Activated CD4-positive, alpha-beta memory T cell treated with anti-CD3 and anti-CD28 coated beads for 36 hours (primary cell): ENCODE measurements at places on chromosomes 12 and 14. TPM values are rescaled to one million over a fixed set of nuclear protein-coding genes. Genes with fewer than 3 reads are reported as not detected.

GRCh38 chr14:20734430-20734806, 11.3 kb upstream of the EDDM3A start:
- H3K36me3 ChIP-seq, result no peaks in the 10 kb centered on the region
- H3K27ac ChIP-seq, result no peak overlapping the region
- H3K27me3 ChIP-seq, result peaks cover 5% of the 10 kb centered on the region
- H3K4me3 ChIP-seq, result no peak overlapping the region
- H3K4me1 ChIP-seq, result no peaks in the 10 kb centered on the region
- no peak for DNase-seq

DNA sequence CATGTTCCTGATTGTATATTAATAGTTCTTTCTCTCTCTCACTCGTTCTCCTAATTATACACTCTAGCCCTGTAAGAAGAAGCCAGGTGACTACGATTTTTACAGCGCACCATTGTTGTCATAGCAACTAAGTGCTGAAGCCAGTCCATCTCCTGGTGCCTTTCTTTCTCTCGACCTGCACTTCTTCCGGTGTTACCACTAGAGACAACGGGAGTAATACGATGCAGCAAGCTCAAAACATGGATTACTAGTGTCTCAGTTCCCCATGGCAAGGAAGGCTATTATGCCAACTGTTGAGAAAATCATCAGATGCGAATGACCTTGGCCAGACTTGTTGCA, 40.8 kb upstream of the DCD start:
- no peak overlapping the region for H3K4me3 ChIP-seq
- no peaks in the 10 kb centered on the region for H3K36me3 ChIP-seq
- H3K27ac ChIP-seq, result no peak overlapping the region
- H3K27me3 ChIP-seq, result peaks cover 48% of the 10 kb centered on the region
- DNase-seq, result no peak
- H3K4me1 ChIP-seq, result no peaks in the 10 kb centered on the region

GRCh38 chr12:29008786-29009185, 140.3 kb upstream of the FAR2 start:
- no peak for DNase-seq
- peaks cover 2% of the 10 kb centered on the region for H3K27me3 ChIP-seq
- H3K36me3 ChIP-seq, result no peaks in the 10 kb centered on the region
- H3K4me3 ChIP-seq, result no peak overlapping the region
- H3K27ac ChIP-seq, result no peak overlapping the region

DNA sequence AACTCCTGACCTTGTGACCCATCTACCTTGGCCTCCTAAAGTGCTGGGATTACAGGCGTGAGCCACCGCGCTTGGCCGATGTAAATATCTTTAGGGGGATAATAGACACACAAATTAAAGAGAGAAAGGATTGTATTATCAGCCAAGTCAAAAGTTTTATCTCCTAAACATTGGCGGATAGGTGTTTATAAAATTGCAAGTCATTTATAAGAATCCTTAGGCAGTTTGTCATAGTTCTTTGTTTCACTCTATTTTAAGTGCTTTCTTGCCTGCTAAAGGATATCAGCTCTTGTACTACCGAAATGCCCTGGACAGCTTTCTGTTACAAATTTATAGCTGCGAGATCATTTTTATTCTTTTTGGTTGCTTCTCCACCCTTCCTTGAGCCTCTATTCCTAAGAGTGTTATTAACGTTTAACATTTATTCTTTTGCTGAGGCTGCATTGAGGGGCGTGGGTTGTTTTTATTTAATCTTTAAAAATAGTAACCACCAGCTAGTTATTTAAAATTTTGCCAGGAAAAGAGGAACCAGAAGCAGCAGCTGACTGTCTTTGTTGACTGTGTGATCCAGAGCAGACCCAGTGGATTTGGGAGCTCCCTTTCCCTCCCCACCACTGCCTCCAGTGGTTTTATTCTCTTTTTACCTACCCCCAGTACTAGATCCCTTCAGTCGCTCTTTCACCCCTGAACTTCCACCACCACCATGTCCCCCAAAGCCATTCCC, 106.4 kb downstream of the DIP2B start:
- H3K4me1 ChIP-seq, result peaks cover 11% of the 10 kb centered on the region
- H3K27me3 ChIP-seq, result no peaks in the 10 kb centered on the region
- no peak for DNase-seq
- H3K36me3 ChIP-seq, result no peaks in the 10 kb centered on the region
- no peak overlapping the region for H3K4me3 ChIP-seq

DNA sequence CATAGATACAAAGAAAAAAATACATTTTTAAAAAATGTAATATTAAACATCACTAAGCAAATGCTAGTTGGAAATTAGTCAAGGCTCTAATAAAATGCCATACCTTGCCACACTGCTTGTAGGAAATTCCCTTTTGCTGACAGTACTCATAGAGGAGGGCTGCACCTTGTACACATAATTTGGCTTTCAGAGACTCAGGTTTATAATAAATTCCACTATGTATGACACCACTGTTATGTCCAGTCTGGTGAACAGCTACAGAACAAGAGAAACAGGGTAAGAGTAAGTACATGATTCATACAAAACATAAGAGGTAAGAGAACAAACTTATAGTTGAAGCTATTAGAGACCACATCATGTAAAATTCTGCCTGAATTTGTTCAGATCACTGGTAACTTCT, 10.1 kb downstream of the L2HGDH start:
- H3K36me3 ChIP-seq, result peaks cover 22% of the 10 kb centered on the region
- no peaks in the 10 kb centered on the region for H3K27me3 ChIP-seq
- peaks cover 2% of the 10 kb centered on the region for H3K4me1 ChIP-seq
- H3K27ac ChIP-seq, result no peak overlapping the region
- no peak for DNase-seq

DNA sequence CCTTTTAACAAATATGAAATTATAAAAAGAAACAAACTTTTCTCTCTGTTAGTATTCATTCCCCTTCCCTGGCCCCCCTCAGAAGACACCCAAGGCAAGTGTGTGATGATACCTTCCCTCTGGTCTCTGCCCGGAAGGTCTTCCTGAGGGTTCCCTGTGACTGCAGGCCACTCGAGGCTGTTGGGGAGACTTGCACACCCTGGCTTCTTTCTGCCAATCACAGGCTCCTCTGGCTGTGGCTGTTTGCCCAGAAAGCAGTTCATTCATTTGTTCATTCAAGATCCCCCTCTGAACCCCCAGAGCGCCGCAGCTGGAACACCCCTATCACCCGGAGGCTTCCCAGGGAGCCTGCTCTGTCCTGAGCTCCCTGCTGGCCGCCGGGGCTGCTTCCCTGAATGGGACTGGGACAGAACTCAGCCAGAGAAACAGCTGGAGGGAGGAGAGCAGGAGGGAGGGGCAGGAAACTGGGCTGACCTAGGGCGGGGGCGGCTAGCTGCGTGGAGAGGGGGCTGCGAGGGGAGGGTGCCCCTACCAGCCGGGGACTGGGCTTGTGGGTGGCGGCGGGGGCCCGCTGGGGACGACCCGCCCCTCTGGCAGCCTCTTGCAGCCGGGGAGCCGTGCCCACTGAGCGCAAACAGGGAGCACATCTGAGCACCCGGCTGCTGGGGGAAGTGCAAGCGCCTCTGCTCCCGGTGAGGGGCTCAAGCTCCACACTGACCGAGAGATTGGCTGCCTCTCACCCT, at the start of gene CMKLR1:
TSS of gene CMKLR1 (minus strand) at position 397 of the 743 bp plus-strand sequence. CDS start 45,720 bp downstream, outside the sequence.
- DNase-seq, result no peak
- peaks cover under 1% of the 10 kb centered on the region for H3K4me1 ChIP-seq
- no peak within 1 kb of the TSS for H3K27ac ChIP-seq
- H3K27me3 ChIP-seq, result peaks cover 14% of the 10 kb centered on the region
- no peak within 1 kb of the TSS for H3K4me3 ChIP-seq

DNA sequence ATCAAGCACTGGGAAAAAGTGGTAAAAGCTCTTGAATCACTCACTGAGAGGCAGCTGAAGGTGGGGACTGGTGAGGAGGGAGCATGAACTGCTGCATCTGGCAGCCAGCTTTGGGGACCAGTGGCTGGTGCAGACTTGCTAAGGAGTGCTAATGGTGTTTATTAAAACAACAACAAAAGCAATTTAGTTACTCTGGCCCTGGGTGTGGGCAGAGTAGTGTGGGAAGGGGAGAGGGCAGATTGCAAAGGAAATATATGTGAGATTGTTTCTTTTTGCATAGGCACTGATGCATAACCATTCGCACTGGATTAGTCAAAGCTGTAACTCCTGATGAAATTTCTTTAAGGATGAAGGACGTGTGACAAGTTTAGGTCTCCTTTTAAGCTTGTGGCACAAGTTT, 8.1 kb downstream of the TXNRD1 start:
- no peak for DNase-seq
- no peaks in the 10 kb centered on the region for H3K36me3 ChIP-seq
- H3K27ac ChIP-seq, result no peak overlapping the region
- H3K4me1 ChIP-seq, result peaks cover 32% of the 10 kb centered on the region
- H3K4me3 ChIP-seq, result no peak overlapping the region

The CCDC197 gene
- total RNA-seq, result 0.69 TPM
